ENCODE measurements at places on chromosomes 3 and 15.
A peak's percentile ranks its signal among the peaks of the same experiment; 100 is the strongest.

GRCh38 chr15:48494631-48495030 lies 150.9 kb downstream of the FBN1 start:
- DNase-seq: no peak

- DNase-seq: no peak
These were observed 170.5 kb upstream of the TBL1XR1 start for GRCh38 chr3:177367788-177368187.

GRCh38 chr3:57983734-57984518 lies 24.3 kb upstream of the FLNB start:
- DNase-seq: peak; percentile 70

- DNase-seq: no peak
These were observed 765.5 kb downstream of the OTOL1 start for GRCh38 chr3:162262129-162262528.

DNA sequence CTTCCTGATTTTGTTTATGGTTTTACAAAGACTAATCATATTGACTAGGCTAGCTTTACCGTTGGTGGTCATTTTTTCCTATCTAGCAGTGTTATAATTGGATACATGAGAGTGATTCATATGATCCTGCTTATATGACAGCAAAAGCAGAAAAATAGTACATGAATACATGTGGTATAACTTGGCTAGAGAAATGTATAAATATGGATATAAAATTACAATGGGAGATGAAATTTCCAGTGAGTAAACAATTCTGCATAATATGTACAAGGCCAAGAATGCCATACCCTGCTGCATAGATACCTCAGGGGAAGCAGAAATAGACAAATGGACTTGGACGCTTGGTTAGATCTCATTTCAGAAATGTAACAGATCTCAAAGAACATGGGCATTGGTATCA lies 103.1 kb downstream of the DTWD1 start:
- no peak for DNase-seq

DNA sequence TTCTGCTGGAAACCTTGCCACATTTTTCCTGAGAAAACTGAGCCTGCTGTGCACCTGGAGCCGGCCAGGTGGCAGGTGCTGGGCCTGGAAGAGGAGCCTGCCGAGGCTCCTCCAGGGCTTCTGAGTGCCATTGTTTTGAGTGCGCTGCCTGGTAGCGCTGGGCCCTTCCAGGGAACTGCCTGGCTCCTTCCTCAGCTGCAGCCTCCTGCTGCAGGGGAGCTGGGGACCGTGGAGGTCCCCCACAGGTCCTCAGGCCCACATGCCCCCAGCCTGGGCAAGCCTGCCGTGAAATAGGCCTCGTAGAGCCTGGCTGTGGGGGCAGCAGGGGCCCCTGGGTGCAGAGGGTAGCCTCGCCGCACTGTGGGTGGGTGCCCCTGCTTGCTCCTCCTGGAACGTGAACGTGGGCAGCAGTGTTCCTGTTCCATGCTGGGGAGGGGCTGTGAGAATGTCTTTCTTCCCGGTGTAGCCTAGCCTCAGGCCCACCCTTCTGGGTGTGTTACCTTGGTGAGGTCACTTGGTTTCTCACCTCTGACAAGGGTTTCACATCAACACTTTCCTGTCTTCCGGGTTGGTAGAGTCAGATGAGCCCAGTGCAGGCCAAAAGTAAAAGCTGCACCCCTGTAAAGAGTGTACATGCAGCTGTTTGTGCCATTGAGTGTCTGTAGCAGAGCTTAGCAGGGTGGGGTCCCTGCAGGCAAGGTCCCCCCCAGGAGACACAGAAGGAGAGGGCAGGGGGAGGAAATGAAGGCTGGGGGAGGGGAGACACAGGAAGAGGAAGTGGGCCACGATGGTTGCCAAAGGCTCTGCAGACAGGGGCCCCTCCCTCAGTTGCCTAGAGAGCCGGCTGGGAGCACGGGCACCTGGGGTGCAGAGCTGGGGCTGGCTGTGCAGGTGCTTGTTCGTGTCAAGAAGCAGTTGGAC lies 34.5 kb downstream of the KLF13 start:
- DNase-seq: peak; percentile 89

GRCh38 chr15:48031973-48032372 lies 88.8 kb upstream of the SLC24A5 start:
- no peak for DNase-seq

DNA sequence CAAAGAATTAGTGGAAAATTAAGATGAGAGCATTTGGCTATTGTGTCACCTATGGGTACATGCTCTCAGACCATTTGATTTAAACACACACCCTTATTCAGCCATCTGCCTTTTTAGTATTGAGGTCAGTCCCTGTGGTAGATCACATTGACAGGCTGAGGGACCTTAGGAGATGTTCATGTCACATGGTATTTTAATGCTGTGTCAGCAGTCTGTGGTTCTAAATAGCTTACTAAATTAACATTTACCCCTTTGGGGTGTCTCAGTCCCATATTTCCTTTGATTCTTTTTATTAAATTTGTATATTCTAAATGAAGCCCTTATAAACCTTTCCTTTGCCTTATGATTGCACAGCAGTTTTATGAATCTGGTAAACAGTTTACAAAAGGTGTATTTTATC lies 2.3 kb downstream of the RBM5 start:
- DNase-seq: peak; percentile 14

DNA sequence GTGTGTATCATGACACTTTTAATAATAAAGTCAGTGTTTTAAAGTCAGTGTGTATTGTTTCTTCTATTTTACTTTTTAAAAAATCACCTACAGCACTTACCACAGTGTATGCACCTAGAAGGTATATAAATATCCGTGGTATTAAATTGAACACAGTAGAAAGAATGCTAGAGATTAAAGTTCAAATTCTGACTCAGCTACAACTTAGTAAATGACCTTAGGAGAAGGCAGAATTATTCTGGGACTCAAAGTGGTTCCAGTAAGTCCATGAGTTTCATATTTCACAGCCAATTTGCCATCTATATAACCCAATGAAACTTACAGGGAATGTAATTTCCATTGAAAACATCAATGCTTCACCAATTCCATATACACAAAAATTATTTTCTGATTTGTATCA lies 52.7 kb upstream of the MAP4 start:
- DNase-seq: no peak

DNA sequence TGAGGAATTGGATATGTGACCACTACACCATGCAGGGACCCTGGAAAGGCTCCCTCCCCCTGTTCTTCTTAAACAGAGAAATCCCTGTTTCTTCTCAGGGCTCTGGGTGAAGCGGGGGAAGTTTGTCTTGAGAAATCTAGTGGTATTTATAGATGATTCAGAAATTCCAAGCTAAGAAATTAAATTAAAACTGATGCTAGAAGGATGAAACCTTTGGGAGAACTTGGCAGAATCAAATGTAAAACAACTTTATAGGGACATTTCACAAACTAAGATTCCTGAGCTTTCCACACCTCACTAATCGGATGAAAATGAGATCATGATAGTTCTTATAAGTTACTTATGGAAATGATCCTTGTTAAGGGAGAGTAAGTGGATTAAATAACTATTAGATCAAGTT lies 54.2 kb downstream of the FBXL2 start:
- DNase-seq: no peak

DNA sequence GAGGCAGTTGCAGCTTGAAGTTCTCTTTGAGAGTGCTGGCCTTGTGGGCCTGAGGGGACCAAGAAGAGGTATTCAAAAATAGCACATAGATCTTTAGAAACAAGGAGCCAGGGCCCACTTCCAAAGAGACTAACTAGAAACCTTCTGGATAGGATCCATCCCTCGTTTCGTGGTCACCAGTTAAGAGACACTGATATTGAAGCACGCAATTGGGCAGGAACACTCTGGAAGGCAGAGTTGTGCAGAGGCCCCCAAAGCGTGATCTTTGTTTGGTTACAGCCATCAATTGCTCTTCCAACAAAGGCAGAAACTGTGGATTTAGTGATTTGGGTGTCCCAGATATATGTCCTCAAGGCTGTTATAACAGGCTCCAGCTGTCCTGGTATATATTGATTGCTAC lies 46.7 kb upstream of the ACAN start:
- no peak for DNase-seq

GRCh38 chr3:53350652-53351051 lies 3.3 kb upstream of the DCP1A start:
- DNase-seq: peak; percentile 29

DNA sequence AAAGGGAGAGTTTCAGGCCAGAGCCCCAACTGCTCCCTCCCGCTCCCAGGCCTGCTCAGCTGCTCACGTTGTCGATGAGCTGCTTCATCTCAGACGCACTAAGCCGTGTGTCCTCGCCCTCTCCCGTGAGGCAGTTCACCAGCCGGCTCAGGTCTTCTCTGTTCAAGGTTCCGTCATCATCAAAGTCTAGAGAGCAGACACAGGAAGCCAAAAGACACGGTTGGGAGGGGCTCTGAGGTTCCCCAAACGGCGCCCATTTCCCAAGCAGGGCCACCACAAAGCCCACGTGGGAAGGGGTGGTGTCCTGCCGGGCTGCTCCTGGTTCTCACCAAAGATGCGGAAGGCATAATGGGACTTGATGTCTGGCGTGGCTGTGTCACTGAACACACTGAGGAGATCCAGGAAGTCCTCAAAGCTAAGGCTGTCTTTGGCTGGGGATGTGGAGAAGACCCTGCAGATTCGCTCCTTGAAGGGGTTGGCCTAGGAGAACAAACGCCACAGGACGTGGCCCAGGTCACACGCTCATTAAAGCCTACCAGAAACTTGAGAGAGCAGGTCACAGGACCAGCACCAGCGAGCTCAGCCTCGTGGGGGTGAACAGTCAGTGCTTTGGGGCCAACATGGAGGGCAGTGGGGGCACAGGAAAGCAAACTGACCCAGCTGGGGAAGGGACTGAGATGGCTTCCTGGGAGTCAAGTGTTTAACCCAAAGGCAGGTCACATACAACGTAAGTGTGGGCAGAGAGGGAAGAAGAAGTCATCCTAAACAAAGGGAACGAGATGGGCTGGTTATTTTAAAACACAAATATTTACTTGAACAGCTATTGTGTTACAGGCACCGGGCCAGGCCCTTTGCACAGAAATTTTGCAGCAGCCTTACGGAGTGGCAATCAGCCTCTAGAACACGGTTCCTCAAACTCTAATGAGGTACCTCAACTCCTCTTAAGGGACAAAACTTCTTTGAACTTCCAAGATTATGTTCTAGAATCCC lies 2.4 kb downstream of the CIB1 start:
- DNase-seq: no peak

DNA sequence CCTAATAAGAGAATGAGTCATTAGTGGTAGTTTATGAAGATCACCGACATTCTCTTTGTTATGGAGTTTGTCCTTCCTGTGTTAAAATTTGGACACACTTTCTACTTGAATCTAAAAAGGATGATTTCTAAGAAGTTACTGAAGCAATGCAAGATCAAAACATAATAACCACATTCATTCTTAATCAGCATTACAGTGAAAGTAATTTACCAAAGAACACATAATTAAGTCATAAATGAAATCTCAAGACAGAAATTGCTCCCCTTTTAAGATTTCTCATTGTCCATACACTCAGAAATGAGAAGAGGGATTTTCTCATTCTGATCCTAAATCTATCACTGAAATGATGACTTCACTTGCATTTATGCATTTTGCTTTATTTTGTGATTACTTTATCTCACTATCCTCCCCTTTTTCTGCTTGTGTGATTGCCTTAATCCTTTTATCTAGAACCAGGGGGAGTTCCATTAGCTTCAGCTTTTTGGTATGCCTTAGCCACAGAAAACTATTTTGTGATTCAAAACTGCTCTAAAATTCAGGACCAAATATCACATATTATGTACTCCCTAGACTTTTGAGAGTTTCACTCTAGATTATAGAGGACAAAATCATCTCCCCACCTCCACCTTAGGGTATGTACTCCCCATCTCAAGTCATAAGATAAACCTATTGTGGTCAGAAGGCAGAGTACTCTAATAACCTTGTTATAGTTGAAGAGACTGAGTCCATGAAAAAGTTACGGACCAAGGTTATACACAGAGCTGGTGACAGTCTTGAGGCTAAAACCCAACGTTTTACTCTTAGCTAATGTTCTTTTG lies 817.6 kb upstream of the CFAP20DC start:
- no peak for DNase-seq

DNA sequence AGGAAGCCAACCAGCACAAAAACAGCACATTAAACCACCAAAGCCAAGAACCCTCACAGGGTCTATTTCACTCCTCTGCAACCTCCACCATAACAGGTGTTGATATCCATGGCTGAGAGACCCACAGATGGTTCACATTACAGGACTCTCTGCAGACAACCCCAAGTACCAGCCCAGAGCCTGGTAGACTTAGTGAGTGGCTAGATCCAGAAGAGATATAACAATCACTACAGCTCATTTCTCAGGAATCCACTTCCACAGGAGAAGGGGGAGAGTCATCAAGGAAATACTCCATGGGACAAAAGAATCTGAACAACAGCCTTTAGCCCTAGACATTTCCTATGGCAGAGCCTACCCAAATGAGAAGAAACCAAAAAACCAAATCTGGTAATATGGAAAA lies 168.1 kb upstream of the CD96 start:
- no peak for DNase-seq

DNA sequence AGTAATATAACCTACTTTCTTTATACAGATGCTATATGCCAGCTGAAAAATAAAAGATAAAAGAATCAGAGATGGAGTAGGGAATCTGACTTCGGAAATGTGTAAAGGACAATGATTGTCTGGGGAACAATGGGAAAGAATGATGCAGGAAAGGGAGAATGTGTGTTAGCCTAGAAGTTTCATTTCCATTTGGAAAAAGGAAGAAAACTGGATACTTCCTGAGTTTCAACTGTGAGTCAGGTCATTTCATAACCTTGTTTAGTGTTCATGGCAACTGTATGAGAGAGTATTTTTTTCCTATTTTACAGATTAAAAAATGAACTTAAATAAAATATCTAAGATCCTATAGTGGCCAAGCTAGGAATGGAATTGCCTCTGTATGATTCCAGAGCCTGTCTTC lies 261.3 kb upstream of the NECTIN3 start:
- no peak for DNase-seq

GRCh38 chr3:16249336-16249735 lies 15.4 kb downstream of the DPH3 start:
- peak; percentile 14 for DNase-seq

- DNase-seq: no peak
These were observed 58.7 kb upstream of the PLXND1 start for GRCh38 chr3:129665024-129665768.

DNA sequence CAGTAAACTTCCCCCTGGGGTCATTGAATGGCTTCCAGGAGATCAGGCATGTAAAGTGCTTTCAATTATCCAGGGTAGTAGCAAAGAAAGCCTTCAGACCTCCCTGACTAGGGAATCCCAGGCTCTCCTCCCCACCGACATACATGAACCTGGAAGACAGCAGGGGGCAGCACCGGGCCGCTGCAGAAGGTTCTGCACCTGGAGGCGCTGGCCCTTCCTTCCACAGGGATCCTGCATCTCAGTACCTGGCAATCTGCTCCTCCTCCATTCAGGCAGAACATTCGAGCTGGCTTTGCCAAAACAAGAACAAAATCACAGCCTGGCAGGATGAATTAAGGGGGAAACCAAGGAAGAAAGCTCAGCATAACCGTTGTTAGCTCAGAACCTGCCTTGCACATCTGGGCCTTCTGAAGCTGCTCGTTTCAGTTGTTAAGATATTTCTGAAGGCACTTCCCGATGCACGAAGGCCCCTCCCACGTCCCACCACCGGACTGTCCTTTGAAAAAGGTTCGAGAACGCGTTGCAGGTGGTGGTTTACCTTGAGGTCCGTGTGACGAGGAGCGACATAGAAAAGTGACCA lies 237.7 kb downstream of the SLCO3A1 start:
- no peak for DNase-seq
